ENCODE measurements at places on chromosomes 7 and 10.

DNA sequence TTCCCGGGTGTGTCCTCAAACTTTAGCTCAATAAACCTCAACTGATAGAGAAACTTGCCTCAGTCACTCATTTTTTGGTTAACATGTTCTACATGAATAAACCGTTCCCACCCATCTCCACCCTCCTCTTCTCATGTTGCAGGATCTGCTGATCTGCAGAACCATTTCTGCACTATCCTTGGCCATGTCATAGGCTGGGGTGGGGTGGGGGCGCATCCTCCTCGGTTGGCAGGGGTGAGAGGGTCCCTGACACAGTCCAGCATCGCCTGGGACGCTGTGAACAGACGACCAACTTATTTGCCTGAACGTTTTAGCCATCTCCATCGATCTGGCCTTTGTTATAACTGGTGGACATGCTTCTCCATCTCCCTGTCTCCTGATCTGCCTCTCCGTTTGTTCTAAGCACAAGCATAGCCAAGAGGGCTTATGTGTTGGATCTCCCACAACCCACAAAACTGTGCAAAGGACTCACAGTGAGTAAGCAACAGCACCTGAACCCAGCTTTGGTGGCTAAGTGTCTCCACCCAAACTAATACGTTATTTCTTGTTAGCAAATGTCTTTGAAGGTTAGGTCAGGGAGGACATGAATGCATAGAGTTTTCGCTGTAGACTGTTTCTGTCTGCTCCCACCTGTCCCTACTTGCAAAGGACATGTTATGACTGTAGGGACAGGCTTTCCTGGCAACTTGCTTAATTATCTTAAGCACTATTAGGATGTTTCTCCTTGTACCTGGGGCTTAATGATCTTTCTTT, 51.7 kb downstream of the PRKCQ start:
- DNase-seq, result no peak

DNA sequence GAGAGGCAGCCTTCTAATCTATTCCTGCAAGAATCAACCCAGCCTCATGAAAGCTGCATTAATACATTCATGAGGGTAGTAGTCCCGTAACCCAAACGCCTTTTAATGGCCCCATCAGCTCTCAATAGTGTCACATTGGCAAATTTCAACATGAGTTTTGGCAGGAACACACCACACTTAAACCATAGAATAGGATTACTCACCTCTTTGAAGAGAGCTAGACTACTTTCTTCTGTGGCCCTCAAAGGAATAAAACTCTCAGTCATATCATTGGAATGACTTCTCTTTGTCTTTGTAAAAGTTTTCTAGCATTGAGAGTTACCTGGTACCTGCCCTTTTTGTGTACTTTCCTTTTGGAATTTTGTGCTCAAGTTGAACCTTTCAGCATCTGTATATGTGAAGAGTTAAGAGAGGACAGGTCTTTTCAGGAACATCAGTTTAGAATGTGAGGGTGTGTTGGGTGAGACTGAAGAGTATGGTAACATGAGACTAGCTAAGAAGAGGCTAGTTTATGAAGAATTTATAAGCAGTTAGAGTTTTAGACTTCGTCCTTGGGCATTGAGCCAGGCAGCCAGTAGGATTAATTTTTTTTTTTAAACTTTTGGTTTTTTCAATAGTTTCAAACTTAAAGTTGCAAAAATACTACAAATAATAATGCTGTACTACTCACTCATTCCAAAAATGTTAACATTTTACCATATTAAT, 92.6 kb downstream of the MLLT10 start:
- DNase-seq, result no peak

DNA sequence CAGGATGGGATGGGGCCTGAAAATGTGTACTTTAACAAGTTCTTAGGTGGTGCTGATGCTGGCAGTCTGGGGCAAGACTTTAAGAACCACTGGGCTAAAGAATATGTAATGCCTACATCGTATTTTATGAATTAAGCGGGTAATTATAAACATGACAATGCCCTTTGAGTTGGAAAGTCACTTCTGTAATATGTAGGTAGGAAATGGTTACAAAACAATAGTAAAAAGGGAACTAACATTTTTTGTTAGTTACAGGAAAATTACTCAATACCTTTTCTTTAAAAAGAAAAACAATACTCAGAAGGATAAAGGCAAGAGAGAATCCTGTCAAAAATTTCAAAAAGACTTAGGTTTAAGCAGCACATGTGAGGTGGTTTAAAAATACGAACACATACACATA, 48.3 kb upstream of the STEAP4 start:
- no peak for DNase-seq

GRCh38 chr7:39609113-39609934, 14.0 kb upstream of the RALA start:
- no peak for DNase-seq

DNA sequence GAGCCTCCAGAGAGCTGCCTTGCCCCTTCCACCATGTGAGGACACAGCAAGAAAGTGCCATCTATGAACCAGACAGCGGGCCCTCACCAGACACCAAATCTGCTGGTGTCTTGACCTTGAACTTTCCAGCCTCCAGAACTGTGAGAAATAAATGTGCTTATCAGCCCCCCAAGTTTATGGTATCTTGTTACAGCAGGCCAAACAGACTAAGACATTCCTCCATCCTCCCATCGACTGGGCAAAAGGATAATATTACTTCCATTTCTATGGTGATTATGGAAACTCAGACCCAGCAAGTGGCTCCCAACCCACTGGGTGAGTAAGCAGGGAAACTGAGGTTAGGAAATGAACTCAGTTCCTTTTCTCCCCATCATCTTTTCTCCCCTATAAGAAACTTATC, 288.4 kb downstream of the KCNMA1 start:
- no peak for DNase-seq

GRCh38 chr10:126302826-126303665, 85.2 kb downstream of the ADAM12 start:
- DNase-seq, result no peak

DNA sequence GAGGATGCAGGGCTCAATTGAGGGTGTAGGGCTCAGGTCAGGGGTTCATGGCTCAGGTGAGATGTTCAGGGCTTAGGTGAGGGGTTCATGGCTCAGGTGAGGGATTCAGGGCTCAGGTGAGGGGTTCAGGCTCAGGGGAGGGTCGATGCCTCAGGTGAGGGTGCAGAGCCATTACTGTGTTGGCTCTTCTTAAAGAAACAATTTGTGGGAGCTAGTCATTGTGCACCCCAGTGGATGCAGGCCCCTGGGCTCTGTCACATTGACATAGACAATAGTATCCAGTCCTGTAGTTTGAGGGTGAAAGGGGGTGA, 86.7 kb downstream of the ADCY1 start:
- DNase-seq, result no peak

Data from NT2/D1 (cell line).